ENCODE measurements at places on chromosomes 12 and 14.

- DNase-seq, result peak; percentile 56
Observed at GRCh38 chr12:55142669-55143565, 16.7 kb downstream of the OR9K2 start.

- DNase-seq, result no peak
Observed at GRCh38 chr14:40271480-40271879, 839.2 kb upstream of the FBXO33 start.

DNA sequence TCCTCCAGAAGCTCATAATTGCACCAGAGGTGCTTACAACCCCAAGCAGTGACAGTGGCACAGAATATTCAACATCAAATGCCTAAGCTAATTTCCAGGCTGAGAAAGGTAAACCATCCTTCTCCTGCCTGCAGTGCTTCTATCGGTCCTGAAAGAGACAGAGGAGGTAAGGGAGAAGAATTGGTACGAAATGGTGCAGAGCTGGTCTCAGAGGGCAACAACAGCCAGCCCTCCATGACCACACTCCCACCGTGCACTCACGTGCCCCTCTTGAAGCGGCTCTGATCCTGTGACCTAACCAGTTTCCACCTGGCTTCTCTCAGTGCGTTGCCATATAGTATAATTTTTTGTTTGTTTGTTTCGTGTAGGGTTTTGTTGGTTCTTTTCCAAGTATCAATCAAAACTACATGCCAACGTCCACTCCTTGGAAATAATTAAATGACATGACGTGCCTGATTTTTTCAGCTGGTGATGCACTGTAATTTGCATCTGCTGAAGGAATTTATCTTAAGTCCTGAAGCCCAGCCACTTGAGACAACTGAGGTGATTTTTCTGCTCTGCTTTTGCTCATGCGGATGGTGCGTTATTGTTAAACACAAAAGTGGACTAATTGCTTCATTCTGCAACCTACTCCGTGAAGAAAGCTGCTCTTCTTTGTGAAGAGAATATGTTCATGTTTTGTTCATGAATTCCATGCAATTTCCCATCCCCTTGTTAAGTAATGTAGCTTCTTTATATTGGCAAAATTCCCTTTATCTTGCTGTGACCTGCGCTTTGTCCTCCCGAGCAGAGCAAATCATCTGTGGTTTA lies 1.3 kb upstream of the ATP2A2 start:
- DNase-seq, result peak; percentile 44

GRCh38 chr12:67877727-67878126 lies 111.5 kb upstream of the IFNG-AS1 start:
- DNase-seq, result no peak

DNA sequence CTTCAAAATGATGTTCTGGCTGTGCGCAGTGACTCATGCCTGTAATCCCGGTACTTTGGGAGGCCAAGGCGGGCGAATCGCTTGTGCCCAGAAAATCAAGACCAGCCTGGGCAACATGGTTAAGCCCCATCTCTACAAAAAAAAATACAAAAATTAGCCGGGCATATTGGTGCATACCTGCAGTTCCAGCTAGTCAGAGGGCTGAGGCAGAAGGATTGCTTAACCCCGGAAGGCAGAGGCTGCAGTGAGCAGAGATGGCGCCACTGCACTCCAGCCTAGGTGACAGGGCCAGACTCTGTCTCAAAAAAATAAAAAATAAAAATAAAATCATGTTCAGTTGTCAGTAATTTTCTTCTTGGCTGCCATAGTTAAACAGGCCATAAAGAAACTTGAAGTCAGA lies 245.9 kb upstream of the USP15 start:
- no peak for DNase-seq

- peak; percentile 33 for DNase-seq
Observed at GRCh38 chr14:60250257-60251035, 1.4 kb downstream of the PPM1A start.

DNA sequence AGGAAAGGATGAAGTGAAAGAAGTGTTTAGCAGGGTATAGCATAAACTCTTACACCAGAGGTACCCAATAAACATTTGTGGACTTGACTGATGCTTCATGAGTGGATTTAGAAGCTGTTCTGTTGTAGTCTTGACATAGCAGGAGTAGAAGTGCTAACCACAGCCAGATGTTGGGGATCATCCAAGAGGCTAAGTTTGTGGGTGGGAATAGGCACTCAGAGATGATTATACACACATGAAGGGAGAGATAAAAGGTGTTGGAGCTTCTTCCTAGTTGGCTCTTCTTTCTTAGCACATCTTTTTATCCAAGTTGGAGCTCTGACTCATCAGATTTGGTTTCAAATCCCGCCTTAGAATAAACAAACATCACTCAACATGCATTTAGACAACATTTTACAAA lies 166.7 kb upstream of the E2F7 start:
- no peak for DNase-seq

DNA sequence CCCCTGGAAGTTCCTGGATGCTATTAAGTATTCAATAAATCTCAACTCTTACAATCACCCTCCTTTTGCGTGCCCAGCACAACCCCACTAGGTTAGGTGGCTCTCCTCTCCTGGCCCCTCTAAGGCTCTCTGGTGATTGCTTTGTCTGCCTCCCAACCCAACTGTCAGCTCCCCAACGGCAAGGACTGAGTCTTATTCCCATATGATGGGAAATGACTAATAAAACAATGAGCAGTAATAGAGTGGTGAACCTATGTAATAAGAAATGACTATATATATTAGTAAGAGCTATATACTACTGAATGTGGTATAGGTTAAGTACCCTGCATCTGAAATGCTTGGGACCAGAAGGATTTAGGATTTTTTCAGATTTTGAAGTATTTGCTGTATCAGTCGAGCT lies 8.1 kb downstream of the APPL2 start:
- no peak for DNase-seq

Data from cerebellar cortex (tissue), 1 donor.